Right ventricle myocardium inferior (tissue), 1 donor: ENCODE measurements at places on chromosomes 7 and 10. TPM values are rescaled to one million over a fixed set of nuclear protein-coding genes. Genes with fewer than 3 reads are reported as not detected.

GRCh38 chr7:54880326-54880989 lies 121.4 kb upstream of the SEC61G start:
- peak; percentile 56 for DNase-seq

- DNase-seq, result no peak
Measured at GRCh38 chr7:106659166-106659962, 1.6 kb downstream of the CCDC71L start.

DNA sequence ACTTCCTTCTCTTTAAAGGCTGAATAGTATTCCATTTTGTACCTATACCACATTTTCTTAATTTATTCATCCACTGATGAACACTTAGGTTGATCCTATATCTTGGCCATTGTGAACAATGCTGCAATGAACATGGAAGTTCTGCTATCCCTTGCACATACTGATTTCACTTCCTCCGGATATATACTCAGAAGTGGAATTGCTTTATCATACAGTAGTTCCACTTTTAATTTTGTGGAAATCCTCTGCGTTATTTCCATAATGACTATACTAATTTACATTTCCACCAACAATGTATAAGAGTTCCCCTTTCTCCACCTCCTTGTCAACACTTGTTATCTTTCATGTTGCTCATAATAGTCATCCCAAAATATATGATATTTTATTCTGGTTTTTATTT lies 312.6 kb downstream of the PLXDC2 start:
- DNase-seq, result no peak

- DNase-seq, result no peak
Measured at GRCh38 chr10:123262456-123262855, 108.3 kb downstream of the BUB3 start.

DNA sequence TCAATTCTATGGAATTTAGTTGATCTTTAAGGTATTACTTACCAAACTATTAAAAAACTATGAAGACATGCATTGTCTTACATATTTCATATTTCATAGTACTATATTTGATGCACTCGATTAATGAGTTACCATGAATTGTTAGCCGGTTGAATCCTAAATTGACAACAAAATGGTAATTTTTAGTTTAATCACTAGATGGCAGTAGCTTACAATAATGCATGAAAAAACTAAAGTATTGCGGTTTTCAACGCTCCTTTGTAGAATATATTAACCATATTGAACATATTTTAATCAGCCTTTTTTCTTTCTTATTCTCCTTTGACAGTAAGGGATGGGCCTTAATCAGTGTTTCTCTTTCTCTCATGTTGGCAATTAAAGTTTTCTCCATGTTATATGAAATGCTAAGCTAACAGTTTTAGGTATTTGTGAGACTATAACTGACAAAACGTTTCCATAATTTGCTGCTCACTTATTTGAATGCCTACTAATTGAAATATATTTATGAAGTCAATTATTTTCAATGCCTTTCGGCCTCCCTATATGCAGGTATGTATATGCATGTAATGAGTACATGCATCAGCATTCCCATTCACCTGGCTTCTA lies 48.5 kb upstream of the ARL4A start:
- DNase-seq, result no peak

- DNase-seq, result no peak
Measured at GRCh38 chr10:45353186-45353585, 20.8 kb upstream of the ALOX5 start.

- no peak for DNase-seq
Measured at GRCh38 chr7:74365322-74366022, 76.3 kb downstream of the CLIP2 start.

DNA sequence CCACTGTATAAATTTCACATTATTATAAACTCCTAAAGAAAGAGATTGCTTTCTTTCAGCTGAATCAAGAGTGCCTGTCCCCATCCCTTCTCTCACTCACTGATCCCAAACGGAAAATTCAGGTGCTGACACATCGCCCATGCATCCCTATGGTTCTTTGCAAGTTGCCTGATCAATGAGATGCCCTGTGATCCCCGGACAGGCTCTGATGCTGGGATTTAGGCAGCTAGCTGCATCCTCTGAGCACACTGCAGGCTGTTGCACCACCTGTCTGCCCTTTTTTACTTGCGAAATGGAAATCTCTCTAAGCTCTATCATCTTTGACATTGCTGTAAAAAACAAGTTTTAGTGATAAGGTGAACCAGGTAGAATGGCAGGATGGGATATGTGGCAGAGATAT lies 456.5 kb downstream of the GATA3 start:
- DNase-seq, result no peak

GRCh38 chr7:149633976-149634945 lies 136.7 kb upstream of the ZNF746 start:
- DNase-seq, result no peak

DNA sequence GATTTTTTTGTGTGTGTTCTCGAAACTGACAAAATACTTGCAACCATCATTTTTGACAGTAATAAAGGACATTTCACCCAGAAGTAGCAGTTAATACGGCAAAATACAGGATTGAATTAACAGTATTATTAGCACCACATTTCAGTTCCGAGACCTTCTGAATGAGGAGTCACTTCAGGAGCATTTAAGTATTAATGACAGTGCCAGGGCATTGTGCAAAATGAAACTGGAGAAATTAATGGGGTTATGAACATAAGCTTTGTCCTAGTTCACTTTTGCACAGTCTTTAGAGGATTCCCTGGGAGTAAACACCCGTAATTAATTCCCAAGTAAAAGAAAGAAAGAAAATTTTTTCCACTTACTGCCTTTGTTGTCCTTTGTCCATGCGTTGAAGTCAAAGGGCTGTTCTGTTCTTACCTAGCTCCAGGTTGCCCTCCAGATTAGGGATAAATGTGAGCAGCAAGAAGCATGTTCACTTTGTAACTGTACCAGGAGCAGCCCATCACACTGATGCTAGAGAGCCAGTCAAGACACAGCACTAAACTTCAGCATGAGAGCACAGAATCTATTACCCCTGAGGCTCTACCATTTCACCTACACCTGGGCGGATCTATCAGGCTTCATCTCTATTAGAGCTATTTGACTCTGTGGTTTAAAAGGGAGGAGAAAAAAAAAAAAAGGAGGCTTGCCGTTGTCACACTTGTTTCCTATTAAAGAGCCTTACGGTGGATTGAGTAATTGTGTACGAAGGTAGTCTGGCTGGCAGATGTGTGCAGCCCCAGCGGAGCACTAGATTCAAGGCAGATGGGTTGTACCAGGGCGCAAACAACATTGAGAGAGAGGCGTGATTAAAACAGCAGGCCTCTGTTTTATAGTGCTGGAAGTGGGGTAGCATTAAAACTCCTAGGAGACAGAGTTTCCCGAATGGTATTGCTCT lies 297.8 kb upstream of the SEMA3A start:
- no peak for DNase-seq

DNA sequence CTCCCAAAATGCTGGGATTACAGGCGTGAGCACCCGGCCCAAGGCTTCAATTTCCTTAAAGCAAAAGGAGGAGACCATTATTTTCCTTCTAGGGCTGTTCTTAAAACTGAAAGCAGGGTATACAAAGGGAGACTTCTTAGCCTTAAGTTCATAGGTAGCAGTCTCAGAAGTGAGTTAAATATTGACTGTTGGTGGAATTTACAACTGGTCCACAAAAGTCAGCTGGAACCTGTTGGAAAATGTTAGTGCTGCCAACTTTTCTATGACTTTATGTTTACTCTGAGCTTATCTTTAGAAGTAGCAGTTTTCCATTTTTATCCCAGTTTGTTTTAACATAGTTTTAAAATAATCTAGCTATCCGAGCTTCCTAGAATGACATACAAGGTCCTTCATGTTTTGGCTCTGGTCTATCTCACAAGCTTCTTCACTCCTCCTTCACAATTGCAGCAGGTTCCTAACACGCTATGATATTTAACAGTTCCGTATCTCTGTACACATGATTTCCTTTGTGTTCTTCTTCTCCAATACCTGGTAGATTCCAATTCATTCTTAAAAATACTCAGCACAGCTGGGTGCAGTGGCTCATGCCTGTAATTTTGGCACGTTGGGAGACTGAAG lies 3.3 kb downstream of the SLC26A3 start:
- no peak for DNase-seq

GRCh38 chr10:133245439-133246235 lies 8.0 kb downstream of the VENTX start:
- DNase-seq, result no peak

GRCh38 chr7:6646465-6646864 lies 9.3 kb downstream of the ZNF316 start:
- peak; percentile 48 for DNase-seq

DNA sequence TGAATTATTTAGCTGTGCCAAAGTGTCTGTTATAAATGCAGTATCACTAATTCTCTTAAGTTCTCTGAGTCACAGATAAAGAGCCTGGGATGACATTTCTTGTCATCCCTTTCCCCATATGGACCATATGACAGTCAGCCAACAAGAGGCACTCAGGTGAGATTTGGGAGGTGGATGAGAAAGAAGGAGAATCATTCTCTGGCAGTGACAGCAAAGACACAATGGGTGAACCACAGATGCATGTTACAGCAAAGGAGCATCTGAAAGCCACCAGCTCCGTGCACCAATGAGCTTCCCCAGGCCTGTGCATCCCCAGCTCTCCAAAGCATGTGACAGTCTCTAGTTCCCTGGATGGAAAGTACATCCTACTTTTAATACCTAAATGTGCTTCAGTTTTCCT lies 10.8 kb downstream of the GIMAP6 start:
- DNase-seq, result no peak

DNA sequence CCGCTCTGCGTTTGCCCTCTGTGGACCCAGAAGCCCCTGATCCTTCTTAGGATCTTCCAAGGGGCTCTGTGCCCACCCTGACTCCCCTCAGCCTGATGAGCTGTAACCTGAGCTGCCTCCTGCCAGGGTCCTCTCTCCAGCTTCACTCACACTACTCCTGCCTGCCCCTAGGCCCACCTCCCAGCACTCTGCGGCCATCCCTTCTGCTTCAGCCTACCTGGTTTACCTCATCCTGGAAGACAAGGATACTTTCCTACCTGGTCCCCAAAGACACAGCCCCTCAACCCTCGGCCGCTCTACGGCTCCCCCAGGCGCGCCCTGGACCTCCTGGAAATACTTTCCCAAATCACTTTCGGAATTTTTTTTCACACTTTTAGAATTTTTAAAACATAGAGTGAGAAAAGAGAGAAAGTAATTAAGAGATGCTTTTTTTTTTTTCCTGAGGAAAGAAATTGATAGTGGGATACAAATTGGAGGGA lies 6.4 kb upstream of the ZNF862 start:
- no peak for DNase-seq

DNA sequence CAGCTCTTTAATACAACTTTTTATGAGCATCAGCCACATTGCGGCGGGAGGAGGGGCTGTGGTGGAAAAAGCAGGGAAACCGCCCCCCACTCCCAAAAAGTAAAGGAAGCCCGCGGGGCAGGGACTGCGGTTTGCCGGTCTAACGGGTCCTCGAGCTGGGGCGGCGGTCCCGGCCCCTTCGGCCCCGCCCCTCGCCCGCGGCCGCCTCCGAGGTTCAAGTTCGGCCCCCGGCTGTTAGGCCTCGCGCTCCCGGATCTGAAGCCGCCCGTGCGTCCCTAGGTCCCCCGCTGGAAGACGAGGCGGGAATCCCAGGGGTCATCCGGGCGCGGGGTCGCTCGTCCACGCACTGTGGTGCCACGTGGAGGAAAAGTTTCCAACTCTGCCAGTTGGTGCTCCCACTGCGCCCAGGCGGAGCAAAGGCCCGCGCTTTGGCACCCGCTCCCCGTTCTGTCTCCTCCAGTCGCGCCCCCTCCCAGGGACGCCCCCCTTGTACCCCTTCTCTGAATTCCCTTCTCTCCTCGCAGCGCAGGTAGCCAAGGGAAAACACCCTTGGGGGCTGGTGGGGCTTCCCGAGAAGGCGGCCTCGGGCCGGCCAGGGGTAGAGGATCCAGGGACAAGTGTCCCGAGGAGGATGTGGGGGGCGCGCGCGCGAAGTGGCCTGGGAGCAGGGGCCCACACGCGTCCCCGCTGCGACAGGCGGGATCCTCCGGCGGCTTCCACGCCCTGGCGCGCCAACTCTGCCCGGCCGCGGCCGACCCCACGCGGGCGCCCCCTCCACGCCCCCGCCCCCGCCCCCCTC lies 798 bp upstream of the AUTS2 start:
- peak; percentile 73 for DNase-seq

DNA sequence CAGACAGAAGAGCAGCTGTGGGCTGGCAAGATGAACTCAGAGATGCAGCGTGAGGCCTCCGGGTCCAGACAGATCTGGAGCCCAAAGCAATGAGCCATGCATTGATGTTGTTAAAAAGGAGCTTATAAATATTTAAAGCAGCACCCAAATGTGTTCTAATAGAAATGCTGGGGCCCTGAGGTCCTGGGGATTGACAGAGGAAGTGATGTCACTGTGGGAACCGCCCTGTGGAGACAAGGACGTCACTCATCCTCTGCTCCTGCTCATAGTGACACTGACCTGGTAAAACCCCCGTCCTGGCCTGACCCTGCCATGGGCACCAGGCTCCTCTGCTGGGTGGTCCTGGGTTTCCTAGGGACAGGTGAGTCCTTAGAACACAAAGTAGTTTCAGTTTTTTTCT lies 197.0 kb upstream of the PRSS58 start:
- no peak for DNase-seq

GRCh38 chr10:121886181-121886580 lies 41.6 kb downstream of the ATE1 start:
- DNase-seq, result no peak

DNA sequence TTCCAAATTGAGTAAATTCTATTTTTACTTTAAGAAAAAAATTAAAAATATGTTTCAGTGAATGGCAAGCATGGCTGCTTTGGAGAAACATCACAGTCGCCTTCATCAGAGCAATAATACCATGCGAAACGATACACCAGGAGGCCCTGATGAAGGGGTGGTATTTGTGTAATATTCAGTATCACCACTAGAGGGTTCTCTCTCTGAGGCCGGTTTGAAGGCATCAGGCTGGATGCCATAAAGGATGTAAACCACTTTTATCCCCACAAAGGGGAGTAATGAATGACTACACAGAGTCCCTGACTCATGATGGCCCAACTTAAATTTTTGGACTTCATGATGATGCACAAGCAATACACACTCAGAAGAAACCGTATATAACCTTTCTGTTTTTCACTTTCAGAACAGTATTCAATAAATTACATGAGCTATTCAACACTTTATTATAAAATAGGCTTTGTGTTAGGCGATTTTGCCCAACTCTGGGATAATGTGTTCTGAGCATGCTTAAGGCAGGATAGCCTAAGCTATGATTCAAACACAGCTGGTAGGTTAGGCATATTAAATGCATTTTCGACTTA lies 95.5 kb downstream of the PPP1R17 start:
- DNase-seq, result no peak

- no peak for DNase-seq
Measured at GRCh38 chr7:72781161-72781560, 46.8 kb downstream of the TYW1B start.

GRCh38 chr10:14114791-14115190 lies 215.9 kb downstream of the FRMD4A start:
- no peak for DNase-seq

Gene TDRD1
- 4.0 TPM for total RNA-seq

Gene CALN1
- total RNA-seq, result not detected

Gene SPDYE8
- total RNA-seq, result not detected

Gene UTF1
- total RNA-seq, result not detected

Gene CYP2W1
- not detected for total RNA-seq
